Stimulated activated CD4-positive, alpha-beta T cell treated with anti-CD3 and anti-CD28 coated beads, Interleukin-12 subunit alpha, Interleukin-12 subunit beta, amount 100 ng/mL, for 48 hours (primary cell): ENCODE measurements at places on chromosomes 4 and X.

DNA sequence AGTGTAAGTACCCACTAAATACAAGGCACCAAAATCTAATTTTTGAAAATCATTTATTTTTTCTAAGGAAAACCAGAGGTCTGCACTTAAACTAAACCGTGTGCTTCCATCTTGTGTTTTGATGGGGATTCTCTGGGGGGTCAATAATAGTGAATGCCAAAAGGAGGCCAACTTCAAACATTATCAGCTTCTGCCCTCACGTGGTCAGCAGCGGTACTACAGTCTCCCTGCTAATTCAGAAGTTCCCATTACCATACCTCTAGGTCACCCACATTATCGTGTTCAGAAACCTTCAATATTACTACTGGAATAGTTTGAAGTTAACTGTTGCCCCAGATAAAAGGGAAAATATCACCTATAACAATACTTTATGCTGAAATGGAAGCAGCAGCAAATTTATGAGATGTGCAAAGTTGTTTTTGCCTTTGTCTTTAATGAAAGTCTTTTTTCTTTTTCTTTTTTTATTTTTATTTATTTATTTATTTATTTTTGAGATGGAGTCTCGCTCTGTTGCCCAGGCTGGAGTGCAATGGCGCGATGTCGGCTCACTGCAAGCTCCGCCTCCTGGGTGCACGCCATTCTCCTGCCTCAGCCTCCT lies 17.3 kb downstream of the CTPS2 start:
- peak; percentile 76 for DNase-seq

- DNase-seq, result no peak
These were observed 159.9 kb downstream of the TRIML1 start for GRCh38 chr4:188299161-188299560.

GRCh38 chr4:81876106-81876505 lies 404.4 kb upstream of the RASGEF1B start:
- DNase-seq, result no peak

DNA sequence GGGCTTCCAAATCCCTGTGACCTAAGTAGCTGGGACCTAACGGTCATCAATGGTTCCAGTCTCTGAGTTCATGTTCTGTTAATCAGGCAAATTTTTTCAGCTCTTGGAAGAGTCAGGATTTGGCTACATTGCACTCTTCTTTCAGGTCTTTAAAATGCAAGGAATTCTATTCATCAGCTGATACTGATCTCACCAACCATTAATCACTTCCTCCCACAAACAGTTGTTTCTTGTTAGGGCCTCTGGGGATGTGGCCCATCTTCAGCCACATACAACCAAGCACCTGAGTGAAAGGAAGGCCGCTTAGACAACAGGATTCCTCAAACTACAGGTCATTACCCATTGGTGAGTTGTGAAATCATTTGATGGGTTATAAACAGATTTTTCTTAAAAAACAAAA lies 71.7 kb downstream of the FANCB start:
- DNase-seq, result no peak

DNA sequence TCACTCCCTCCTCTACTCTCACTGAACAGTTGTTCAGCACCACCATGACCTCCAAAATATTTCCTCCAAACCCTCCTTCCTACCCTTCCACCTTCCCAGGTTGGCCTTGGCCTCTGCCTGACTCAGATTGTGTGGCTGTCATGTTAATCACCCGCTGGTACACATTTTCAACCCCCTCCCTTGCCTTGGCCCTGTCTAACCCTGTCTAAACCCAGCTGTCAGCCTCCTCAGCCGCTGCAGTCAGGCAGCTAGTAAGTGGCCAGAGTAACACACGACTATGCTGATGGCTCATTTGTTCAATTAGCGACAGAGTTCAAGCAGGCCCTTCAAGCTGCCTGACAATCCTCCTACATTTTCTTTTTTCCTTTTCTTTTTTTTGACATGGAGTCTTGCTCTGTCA lies 18.0 kb downstream of the ING2 start:
- DNase-seq, result no peak

- DNase-seq, result no peak
These were observed 35.1 kb downstream of the ENPEP start for GRCh38 chr4:110510955-110511544.

GRCh38 chrX:77293331-77293995 lies 153.7 kb upstream of the FGF16 start:
- DNase-seq, result no peak

DNA sequence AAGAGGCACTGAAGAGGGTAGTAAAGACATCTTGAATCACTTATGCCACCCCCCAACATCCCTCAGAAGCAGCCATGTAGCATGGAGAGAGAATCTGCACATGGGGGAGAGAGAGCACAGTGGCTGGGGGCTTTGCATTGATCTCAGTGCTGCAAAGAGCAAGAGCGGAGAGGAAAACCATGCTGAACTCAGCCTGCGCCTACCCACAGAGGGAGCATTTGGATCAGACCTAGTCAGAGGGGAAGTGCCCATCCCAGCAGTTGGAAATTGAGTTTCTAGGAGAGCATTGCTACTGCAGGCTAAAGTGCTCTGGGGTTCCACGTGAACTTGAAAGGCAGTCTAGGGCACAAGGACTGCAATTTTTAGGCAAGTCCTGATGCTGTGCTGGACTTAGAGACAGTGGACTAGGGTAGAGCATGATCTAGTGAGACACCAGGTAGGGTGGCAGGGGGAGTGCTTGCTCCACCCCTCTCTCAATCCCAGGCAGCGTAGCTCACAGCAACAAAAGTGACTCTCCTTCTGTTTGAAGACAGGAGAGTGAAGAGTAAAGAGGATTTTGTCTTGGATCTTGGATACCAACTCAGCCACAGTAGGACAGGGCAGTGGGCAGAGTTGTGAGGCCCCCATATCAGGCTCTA lies 9.0 kb upstream of the PROM1 start:
- no peak for DNase-seq

DNA sequence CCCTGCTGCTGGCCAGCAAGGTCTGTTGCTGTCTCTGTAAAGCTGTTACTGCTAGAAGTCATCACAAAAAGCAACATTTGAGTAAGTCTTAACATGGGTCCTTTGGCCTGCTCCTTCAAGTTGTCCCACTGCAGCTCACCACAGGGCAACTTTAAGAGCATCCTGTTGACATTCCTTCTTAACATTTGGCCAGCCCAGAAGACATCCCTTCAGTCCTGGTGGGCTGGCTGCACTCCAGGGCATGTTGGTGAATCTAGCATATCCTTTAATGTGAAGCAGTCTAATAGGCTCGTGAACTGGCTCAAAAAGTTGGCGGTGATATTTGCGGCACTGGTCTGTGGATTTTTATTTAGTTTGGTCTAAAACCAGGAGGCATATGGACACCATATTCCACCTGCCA lies 92.2 kb upstream of the MAML3 start:
- no peak for DNase-seq
